ENCODE measurements at places on chromosomes 7 and 10.

DNA sequence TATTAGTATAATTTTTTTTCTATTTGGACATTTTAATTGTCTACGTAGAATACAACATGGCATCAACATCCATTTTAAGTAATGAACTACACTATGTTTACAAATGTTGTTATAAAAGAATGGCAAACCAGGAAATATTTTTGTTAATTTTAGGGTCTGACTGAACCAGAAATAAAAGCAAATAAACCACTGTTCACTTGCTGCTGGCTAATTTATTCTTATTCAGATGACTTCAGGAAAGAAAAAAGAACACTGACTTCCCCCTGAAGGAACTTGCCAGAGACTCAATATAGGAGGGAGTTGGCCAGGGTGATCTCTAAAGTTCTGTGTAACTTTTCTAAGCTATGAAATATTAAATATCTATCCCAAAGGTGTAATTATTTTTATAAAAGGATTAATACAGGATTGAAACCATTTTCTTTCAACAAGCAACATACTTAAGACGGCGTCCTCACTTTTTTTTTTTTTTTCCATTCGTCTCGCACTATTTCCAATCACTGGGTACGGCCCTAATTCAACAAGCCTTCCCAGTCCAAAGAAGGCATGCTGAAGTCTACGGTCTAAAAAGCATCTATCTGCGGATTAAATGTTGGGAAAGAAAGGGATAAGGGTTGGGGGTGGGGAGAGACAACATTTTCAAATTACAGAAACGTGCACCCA, 1.2 kb downstream of the USP6NL start:
- DNase-seq, result no peak

GRCh38 chr10:37952043-37952755, 24.2 kb downstream of the ZNF25 start:
- DNase-seq, result no peak

GRCh38 chr10:65273115-65273514, 1652.7 kb upstream of the LRRTM3 start:
- DNase-seq, result no peak

DNA sequence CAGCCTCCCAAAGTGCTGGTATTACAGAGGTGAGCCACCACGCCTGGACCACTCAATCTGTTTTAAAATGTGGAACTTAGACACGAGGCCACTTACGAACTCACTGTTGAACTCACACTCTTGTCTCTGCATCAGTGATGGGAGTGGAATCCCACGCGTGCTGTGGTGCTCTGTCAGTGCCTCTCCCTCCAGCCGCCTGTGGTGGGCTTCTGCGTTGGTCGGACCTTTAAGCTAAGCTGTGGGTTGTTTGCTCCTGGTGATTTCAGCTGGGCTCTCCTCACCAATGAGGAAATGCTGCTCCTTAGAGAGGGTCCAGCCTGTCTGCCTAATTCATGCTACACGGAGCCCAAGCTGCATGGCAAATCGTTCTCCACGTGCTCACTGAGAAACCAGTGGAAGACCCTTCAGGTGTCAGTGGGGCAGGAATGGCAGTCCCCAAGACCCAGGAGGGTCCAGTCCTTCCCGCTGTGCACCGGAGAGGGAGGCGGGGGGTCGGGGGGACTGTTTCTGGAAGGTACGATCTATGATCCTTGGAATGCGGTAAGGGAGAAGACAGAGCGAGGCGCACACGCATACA, 17.9 kb upstream of the PRKAR1B start:
- DNase-seq, result no peak

DNA sequence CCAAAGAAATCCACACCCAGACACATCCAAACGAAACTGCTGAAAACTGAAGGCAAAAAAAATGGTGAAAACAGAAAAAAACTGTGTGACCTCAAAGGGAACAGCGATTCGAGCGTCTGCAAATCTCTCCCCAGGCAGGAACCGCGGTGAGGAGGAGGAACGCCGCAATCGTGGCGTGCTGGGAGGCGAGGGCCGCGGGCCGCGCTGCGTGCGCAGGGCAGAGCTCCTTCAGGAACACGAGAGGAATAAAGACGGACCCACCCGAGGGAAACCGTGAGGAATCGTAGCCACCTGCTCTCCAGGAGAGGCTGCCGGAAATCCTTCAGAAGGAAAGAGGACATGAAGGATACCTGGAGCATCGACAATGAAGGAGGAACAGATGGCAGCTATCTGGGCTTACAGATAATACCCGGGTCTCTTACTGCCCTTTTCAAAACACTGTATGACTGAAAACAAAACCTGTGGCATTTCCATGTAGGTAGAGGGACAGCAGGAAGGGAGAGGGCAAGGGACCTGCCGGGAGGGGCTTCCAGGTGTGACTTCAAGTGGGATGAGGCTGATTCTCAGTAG, 266.0 kb downstream of the MAD1L1 start:
- DNase-seq, result no peak

DNA sequence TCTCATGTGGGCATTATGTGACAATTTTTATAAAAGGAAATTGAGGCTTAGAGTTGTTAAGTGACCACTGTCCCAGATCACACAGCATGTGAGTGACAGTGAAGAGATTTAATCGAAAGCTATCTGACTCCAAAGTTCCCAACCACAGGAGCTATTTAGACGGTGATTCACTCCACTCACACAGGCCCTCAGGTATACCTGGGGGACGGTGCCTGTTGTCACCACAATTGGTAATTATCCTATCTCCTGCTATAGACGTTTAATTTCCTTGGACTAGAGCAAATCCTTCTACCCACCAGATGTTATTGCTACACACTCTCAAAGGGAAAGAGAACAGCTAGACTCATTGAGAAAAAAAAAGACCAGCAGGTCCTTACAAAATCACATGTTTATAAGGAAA, 145.5 kb downstream of the KLF6 start:
- DNase-seq, result no peak

GRCh38 chr10:95661818-95662217, 5.3 kb upstream of the ALDH18A1 start:
- no peak for DNase-seq

DNA sequence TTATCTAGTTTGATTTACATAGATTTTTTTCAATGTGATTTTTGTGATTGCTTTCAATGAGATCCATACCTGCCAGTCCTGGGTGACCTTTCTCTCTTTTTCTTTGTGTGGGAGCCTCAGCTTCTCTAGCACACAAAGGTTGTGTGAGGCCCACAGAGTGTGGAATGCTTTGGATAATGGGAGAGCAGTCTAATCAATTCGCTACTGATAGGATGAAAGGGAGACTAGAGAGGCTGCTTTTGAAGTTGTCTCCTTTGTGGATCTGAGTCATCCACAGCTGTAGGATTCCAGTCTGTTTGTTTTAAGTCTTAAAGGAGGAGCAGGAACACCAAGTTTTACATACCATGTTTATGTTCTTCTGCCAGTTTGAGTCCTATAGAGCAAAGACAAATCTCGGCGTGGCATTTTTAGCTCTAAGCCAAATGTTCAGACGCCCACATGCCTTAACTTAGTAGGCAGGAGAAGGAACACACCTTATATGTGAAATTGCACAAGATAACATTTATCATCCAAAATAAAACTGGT, 330.0 kb downstream of the ARL4A start:
- DNase-seq, result no peak

DNA sequence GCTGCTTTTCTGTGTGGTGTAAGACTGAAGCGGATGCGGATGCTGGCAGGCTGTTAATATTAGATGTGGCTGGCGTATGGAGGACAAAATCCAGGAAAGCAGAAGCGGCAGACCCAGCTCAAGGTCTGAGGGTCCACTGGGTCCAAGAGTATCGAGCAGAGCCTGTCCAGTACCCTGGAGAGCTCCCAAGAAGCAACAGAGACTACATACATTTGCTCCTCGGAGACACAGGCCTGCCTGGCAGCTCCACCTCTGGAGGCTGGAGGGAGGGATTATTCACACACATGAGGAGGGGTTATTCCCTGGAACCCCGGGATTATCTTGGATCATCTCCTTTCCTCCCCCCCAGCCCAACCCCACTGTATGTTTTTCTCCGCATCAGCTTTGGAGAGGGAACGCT, 31.3 kb upstream of the LOXL4 start:
- peak; percentile 24 for DNase-seq

GRCh38 chr10:1643161-1643907, 94.0 kb downstream of the ADARB2 start:
- peak; percentile 39 for DNase-seq

- no peak for DNase-seq
These were observed 28.6 kb downstream of the DENND11 start for GRCh38 chr7:141673346-141673745.

DNA sequence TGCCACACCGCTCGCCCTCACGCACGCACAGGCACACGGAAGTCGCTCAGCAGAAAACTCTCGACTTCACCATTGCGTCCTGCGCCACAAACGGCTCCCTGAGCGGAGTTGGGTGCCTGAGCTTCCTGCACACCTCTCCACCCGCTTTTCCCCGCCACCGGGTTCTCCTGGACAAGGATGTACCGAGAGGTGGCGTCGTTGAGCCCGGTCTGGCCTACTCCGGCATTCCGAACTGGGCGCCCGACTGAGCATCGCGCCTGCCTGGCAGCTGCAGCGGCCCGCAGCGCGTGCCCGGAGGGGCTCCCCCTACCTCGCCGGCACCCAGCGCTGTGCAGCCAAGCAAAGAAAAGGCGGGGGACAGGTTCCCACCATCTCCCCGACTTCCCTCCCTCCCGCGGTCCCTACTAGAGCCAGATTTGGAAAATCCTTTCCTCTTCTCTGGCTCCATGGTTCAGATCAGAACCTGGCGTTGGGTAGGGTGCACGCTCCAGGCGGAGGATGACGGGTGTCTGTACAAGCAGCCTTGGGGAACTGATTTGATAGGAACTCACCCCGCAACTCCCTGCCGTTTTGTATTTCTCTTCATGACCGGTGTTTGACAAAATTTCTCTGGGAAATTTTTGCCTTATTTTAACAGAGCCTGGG, 1.7 kb downstream of the SORCS3 start:
- peak; percentile 10 for DNase-seq

GRCh38 chr10:90125456-90126255, 424.3 kb downstream of the KIF20B start:
- DNase-seq, result no peak

GRCh38 chr7:50915621-50916020, 132.9 kb upstream of the GRB10 start:
- DNase-seq, result no peak

GRCh38 chr7:157757776-157758467, 421.1 kb downstream of the DNAJB6 start:
- DNase-seq, result no peak

- peak; percentile 77 for DNase-seq
These were observed 151.5 kb upstream of the FAM3C start for GRCh38 chr7:121547544-121548092.

DNA sequence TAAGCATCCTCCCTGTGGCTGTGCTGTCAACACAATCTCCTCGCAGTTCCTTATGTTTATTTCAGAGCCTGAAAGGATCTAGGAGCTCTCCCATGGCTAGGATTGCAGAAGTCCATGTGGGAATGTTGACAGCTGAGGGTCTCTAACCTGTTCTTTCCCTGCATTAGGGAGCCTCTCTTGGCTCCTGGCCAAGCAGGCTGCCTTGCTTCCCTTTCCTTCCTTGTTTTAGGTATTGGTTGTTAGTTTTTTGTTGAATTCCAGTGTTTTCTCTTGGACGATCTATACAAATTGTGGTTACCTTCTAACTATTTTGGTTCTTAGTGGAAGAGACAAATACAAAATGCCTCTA, 171.8 kb downstream of the MLLT10 start:
- DNase-seq, result no peak

GRCh38 chr10:117216611-117217195, 19.4 kb downstream of the KCNK18 start:
- peak; percentile 82 for DNase-seq

DNA sequence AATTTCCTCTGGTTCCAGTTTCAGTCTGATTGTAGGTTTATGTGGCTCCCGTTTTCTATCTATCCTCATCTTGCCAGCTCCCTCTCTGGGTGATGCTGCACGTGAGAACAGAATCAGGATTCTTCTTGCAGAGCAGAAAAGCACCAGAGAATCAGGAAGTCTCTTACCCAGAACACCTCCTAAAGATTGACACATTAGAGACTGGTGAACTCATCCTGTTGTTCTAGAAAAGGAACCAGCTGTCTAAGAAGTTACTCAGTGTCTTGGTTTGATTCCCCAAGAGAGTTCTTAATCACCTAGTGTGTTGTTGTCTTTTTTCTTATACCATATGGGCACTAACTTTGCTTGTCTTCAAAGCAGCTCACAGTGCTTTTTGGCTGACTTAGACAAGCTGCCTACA, 152.4 kb downstream of the DGKI start:
- no peak for DNase-seq

DNA sequence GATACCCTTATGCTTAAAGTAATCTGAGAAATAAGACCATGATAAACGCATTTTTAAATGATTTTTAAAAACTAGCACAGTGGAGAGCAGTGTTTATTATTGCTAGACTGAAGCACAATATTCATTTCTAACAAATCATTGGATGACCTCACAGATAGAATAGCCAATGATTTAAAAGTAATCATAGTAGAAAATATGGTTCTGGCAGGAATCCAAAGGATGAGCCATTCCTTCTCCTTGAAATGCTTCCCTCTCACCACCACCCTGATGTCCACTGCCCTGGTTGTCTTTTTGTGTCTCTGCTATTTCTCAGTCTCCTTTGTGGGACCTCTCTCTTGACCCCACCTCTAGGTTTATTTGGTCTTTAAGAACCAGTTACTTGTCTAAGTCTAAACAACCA, 64.9 kb downstream of the PRKG1 start:
- no peak for DNase-seq

- no peak for DNase-seq
These were observed 278.0 kb downstream of the TNS3 start for GRCh38 chr7:47303695-47304453.

DNA sequence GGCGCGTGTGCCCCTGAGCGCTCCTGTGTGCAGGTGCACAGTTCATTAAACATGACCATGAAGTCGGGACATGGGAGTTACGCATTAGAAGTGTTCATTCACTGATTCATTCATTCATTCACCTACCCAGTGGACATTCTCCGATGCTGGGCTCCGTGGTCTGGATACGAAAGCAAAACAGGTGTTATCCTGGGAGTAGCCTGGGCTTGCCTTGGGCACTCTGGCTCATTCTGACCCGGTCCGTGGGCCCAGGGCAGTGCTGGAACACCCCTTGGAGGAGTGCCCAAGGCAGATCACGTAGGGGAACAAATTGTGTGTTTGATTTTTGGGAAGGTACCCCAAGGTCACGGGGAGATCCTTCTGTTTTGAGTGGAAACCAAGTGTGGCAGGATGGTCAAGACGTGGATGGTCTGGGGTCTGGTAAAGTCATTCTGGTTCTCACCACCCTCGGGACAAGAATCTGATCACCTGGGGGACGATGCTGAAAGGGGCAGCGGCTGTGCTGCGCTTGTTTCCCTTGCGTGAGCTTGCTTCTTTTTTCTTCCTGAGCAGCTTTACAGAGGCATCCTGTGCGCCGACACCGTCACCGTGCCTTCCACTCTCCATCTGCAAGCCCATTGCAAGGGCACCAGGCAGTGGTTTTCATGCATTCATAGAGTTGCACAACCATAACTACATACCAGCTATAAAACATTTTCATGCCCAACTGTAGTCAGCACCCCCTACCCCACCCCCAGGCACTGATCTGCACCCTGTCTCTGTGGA, 10.1 kb downstream of the ELFN1 start:
- DNase-seq, result no peak

GRCh38 chr7:66739953-66740301, 606 bp upstream of the RABGEF1 start:
- peak; percentile 47 for DNase-seq

- no peak for DNase-seq
These were observed 83.7 kb upstream of the GLCCI1 start for GRCh38 chr7:7884855-7885254.

Measured in K562 (cell line).